Left renal cortex interstitium (tissue), 4 donors: ENCODE measurements at places on chromosomes 11 and 22. TPM values are rescaled to one million over a fixed set of nuclear protein-coding genes. Genes with fewer than 3 reads are reported as not detected.

The NCF4 gene
- 2.0 TPM for polyA plus RNA-seq

The DENND5A gene
- polyA plus RNA-seq = 77.9 TPM

The AQP11 gene
- 5.3 TPM for polyA plus RNA-seq

The LDHAL6A gene
- 1.1 TPM for polyA plus RNA-seq

The RAG2 gene
- polyA plus RNA-seq = 0.49 TPM

The E2F8 gene
- 9.8 TPM for polyA plus RNA-seq

The CARNS1 gene
- 4.4 TPM for polyA plus RNA-seq

The PRG2 gene
- 0.22 TPM for polyA plus RNA-seq

The MMP1 gene
- 0.08 TPM for polyA plus RNA-seq

The TST gene
- 64.6 TPM for polyA plus RNA-seq

The CTSW gene
- polyA plus RNA-seq = 1.5 TPM

The FGF4 gene
- polyA plus RNA-seq = not detected

The GDPD4 gene
- not detected for polyA plus RNA-seq

The ZNF70 gene
- polyA plus RNA-seq = 7.6 TPM

The CCDC81 gene
- polyA plus RNA-seq = 0.72 TPM

The PANX3 gene
- not detected for polyA plus RNA-seq

The ARHGAP42 gene
- polyA plus RNA-seq = 29.6 TPM

The ANO1 gene
- polyA plus RNA-seq = 14.5 TPM

The SLC22A6 gene
- polyA plus RNA-seq = 19.9 TPM

The TTC36 gene
- polyA plus RNA-seq = 1.6 TPM

The PEX26 gene
- 32.5 TPM for polyA plus RNA-seq
